ENCODE measurements at places on chromosomes 6 and 20.

- no peak for DNase-seq
These were observed 26.5 kb downstream of the THBS2 start for GRCh38 chr6:169227116-169227515.

DNA sequence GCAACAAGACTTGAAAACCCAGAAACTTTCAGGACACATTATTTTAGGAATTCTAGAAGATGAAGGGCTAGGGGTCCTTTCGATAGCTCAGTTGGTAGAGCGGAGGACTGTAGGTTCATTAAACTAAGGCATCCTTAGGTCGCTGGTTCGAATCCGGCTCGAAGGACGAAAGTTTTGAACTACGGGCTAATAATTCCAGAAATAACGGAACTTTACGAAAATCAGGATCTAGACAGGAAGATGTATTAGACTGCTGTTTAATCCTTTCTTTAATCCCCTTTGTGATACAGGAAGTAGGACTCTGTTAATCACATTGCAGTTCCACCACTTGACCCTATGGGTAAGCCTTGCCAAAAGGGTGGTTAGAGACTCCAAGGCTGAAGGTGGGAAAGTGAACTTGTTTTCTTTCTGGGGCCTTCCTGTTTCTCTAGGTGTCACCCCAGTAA, 21.2 kb upstream of the ABT1 start:
- DNase-seq, result no peak

- DNase-seq, result no peak
These were observed 158.7 kb downstream of the UBE3D start for GRCh38 chr6:82906951-82907350.

- DNase-seq, result no peak
These were observed 34.7 kb downstream of the EFCAB8 start for GRCh38 chr20:32893263-32894025.

DNA sequence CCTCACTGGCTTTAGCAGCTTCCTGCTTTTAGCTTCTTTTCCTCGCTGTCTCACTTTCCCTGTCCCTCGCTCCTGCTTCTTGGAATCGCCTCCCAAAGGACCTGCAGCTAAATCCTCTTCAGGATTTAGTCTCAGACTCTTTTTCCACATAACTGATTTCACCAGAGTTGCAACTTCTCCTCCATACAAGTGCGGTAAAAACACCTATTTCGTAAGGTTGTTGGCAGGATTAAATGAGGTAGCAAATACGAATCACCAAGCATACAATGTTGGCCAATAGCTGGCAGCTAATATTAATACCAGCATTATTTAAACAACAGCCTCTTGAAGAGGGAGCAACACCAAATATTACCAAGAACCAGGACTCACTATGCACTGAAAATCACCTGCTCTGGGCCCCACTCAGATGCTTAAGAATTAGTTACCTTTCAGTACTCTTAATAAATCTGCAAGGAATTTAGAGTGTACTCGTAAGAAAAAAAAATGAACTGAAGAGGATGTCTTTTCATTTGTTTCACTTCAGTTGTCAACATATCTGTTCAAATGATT, 123.0 kb downstream of the DTNBP1 start:
- DNase-seq, result no peak

DNA sequence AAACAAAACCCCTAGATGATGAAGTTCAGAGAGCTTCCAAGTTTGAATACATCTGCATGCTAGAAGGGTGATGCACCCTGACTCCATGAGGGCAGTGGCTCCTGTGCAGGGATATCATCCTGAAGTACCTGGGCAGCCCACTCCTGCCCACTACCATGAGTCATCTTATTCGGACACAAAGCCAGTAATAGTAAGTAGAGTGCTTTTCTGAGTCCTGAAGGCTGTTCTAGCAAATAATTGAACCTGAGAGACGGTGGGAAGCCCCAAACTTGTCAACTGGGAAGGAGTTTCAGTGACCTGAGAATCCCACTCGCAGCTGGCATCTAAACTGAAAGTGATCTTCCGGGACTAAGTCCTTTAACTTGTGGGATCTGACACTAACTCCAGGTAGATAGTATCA, 152.9 kb upstream of the COL21A1 start:
- DNase-seq, result no peak

- DNase-seq, result no peak
These were observed 36.4 kb downstream of the ERMARD start for GRCh38 chr6:169787797-169788196.

DNA sequence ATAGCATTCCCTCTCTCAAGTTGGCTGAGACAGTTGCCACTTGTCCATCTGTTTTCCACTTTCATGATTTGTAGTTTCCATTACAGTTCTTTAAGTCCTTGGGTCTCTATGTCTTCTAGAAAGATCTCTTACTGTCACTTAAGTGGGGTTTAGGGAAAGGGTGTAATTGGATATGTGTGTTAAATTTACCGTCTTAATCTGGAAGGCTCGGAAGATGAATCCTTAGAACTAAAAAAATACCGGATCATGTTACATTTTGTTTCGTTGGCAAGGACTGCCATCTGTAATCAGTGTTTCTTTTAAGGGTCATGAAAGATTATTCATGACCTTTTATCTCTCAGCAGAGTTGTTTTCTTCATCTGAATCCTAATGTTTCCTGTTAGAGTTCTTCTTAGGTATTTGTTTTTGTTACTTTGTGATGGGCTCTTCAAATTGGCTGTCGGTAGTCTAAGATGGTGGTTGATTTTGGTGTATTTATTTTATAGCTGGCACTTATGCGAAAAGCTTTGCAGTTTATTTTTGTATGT, 21.8 kb upstream of the BTBD3 start:
- no peak for DNase-seq

GRCh38 chr6:6592826-6593475, 4.4 kb downstream of the LY86 start:
- DNase-seq, result no peak

- no peak for DNase-seq
These were observed 130.9 kb downstream of the FOXA2 start for GRCh38 chr20:22453244-22454080.

DNA sequence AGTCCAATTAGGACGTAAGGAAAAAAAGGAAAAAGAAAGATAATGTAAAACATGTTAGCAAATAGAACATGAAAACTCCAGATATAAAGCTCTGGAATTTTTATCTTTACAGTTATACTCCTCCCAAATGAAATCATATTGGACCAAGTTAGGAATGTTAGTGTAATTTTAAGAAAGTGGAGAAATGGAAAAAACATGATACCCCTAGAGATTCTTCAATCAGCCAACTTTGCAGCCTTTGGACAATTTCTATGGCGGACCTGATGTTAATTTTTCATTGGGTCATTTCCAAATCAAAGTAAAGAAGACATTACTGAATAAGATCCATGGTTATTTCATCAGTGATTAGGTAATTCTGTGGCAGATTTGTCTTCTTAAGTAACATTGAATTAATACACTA, 748.7 kb downstream of the RFPL4B start:
- no peak for DNase-seq

DNA sequence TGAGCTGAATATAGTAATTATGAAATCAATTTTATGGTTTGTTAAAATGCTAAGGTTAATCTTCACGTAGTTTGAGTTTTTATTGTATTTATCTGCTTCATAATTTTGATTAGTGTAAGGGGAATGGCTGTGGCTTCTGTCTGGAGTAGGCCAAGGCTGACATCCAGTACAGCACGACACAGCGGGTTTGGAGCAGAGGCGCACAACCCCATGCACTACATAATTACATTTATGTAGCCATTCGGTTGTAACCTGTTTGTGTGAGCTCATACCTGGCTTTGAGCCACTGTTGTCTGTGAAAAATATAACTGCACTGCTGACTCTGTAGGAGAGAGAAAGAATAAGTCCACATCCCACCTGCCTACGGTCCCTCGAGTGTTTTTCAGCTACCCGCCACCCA, 615.5 kb downstream of the EYS start:
- no peak for DNase-seq

- DNase-seq, result no peak
These were observed 738.4 kb downstream of the DHX35 start for GRCh38 chr20:39700528-39700927.

DNA sequence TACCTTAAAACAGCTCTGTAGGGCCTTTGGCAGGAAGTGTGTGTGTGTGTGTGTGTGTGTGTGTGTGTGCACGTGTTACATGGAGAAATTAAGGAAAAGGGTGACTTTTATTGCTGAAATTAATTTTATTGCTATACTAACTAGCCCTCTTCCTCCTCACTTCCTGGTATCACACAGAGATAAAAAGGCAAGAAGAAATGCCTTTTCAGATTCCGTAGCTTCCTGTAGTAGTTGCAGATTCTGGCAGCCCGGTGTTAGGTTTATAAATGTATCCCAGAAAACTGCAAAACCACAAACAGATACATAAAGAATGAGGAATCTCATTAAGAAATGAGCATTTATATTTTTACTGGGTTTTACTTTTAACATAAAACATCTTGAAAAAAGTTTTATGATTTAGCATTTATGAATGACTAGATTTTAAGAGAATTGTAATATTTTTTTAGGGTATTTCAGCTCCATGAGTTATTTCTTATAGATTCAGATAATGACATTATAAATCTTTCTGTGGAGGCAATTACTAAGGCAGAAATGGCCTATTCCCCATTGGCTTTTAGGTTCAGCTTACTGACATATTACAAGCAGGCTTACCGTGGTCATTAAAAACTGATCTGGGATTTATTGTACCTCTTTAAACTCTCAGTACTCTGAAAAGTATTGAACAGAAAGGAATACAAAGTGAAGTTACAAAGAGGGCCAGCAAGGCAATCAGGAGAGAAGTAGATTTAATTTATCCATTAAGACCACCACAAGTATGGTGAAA, 249.1 kb upstream of the TSHZ2 start:
- DNase-seq, result no peak

- no peak for DNase-seq
These were observed 3.3 kb downstream of the PSMB9 start for GRCh38 chr6:32857156-32857891.

DNA sequence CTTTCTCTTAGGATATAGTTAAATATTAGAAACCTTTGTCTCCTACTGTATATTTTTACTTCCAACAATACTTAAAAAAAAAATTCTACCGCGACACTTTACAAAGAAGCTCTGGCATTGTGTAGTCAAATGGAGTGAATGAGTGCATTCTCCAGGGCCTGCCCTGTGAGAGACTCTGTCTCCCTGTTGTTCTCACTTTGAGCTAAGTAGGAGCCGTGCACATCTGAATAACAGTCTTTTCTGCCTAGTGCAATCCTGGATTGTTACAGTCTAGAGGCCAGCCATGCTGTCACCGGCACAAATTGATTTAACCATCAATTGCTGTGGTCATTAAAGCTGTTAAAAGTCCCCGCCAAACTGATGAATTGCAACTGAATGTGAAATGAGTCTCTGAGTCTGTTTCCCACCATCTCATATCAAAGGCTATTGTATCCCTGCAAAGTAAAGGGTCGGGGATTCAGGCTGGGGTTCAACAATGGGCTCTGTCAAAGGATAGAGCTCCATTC, 156.0 kb downstream of the RFPL4B start:
- no peak for DNase-seq

DNA sequence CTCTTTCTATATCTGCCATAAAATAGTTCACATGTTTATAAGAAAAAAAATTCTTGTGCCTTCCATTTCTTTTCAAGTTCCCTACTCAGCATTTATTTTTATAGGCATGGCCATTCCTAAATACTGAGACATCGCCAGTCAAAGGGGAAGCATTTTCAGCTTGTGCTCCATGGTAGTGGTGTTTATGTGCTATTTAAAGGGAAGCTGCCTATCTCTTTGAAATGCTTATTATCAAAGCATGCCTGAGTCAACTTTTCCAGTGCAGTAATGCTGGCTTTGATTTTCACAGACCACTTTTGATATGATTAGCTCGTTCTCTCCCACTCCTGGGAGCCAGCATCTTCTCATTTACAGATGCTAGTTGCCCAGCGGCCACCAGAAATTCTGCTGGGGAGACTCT, 124.1 kb upstream of the RIN2 start:
- no peak for DNase-seq

DNA sequence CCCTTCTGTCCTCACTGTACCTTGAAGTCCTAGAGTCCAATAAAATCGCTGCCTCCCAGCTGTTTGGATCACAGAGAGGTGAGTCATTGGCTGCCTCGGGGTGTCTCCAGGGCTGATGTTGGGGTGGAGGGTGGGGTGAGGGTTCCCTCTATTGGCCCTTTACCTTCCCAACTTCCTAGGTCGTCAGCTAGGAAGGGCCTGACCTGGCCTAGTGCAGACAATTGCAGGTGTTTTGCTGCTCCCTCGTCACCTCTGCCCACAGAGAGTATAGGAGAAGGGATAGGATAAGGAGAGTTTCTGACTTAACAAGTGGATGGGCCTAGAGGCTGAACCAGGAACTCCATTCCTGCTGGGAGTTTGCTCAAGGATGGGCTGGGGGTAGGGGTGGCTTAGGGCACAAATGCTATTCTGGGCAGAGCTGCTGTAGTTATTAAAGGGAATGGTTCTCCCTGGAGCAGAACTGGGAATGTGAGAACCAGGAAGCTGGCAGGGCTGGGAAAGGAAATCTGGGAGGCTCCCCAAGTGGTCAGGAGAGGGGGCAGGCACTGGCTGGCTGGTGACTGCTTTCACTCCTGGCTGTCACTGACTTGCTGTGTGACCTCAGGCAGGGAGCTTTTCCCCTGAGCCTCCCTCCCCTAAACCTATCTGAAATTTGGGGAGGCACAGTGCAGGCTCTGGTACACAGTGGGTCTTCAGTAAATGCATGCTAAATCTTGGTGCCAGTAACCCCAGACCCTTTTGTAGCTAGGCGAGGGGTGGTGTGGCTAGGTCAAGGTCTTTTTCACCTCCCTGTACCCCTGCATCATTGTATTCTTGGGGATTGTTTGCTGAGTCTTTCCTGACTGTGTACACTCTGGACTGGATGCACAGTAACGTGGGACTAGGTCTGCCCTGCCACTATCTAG, 1.5 kb downstream of the TP53INP2 start:
- DNase-seq, result no peak

GRCh38 chr20:58714923-58715351, 22.3 kb downstream of the NPEPL1 start:
- DNase-seq, result no peak

DNA sequence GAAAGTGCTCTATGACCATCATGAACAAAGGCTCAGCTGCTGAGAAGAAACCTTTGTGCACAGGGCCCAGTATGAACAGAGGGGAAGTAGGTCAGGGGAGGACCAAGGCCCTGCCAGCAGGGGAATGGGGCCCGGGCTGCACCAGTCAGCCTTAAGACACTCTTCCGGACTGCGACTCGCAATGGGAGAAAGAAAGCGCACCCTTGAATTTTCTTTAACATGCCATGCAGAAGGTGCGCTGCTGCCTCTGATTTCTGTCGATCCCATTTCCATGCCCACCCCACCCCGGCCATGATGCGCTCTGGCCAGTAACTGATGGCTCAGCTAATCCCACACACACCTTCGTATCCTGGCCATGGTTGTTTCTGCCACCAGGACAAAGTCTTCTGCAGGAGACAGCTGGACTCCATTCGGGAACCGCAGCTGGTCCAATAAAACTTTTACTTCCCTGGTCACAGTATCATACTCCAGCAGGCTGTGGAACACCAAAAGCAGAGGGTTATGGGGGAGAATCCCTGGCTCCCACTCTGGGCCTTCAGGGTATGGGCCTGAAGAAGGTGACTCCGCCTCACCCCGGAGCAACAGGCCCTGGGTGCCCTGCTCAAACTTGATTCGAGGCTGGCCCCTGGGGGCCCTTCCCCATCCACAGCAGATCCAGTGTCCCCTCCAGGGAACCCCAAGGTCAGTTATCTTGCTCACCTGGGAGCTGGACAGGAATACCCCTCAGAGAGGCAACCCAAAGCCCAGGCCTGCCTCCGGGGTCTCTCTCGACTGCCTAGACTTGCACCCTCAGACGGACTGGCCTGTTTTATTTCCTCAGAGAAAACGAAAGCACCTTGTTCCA, 20.3 kb downstream of the CST7 start:
- no peak for DNase-seq
